ENCODE measurements at places on chromosomes 6 and 20.

GRCh38 chr20:50536333-50536732, 26.1 kb downstream of the PTPN1 start:
- no peak for DNase-seq

DNA sequence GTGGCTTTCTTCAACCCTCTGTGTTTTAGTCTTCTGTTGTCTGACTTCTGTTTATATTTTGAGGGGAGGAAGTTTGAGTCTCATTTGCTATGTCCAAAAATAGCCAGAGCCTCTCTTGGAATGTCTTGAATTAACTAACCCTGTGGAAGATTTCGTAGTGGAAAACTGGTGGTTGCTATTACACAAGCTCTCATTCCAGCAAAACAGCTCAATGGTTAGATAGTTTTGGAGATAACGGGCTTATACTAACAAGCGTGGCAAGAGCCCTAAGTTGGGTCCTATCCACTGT, 1.6 kb downstream of the CCN2 start:
- no peak for DNase-seq

GRCh38 chr6:130968476-130968875, 94.6 kb downstream of the EPB41L2 start:
- no peak for DNase-seq

DNA sequence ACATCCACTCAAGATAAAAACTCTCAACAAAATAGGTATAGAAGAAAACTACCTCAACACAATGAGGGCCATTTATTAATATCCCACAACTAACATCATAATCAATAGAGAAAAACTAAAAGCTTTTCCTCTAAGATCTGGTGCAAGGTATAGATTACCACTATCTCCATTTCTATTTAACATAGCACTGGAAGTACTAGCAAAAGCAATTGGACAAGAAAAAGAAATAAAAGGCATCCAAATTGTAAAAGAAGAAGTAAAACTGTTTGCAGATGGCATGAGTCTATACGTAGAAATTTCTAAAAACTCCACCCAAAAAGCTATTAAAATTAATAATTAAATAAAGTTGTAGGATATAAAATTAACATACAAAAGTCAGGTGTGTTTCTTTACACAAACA, 230.8 kb upstream of the PRSS16 start:
- DNase-seq = no peak

DNA sequence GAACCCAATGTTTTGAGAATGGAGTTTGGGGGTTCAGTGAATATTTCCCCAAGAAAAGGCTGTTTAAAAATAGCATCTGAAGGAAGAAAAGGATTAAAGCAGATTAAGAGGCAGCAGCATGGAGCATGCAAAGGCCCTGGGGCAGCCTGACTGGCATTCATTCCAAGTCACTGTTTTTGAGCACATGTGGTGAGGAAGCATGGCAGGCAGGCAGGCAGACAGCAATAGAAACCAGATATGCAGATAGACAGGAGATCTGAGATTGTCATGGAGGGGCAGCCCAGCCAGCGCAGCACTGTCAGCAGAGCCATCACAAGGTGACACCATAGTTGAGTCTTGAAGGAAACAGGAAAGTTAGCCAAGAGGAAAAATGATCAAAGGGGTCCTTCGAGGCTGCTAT, 37.8 kb downstream of the SIRPA start:
- DNase-seq = no peak

DNA sequence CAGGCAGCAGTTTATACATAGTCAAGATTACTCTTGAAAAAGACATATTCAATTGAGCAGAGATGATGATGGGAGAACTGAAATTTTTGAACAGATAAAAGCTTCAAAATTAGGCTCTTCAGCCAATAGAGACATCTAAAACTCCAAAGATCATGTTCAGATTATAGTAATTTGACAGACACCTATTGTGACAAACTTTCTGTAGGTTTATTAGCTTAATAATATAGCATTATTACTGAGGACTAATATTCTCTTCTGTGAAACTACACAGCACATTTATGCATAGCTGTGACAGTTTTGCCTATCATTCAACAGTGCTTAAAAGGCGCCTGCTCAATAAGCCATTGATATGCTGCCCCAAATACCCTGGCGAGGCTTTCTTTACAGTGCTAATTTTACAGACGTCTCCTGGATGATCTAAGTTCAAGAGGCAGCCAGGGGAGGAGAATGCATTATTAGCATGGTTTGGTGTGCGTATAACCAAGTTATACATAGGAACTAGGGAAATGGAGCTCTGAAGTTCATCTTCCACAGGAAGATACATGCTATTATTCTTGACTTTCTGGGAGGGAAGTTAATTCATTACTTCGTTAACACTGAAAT, 21.5 kb downstream of the PLAGL1 start:
- no peak for DNase-seq

DNA sequence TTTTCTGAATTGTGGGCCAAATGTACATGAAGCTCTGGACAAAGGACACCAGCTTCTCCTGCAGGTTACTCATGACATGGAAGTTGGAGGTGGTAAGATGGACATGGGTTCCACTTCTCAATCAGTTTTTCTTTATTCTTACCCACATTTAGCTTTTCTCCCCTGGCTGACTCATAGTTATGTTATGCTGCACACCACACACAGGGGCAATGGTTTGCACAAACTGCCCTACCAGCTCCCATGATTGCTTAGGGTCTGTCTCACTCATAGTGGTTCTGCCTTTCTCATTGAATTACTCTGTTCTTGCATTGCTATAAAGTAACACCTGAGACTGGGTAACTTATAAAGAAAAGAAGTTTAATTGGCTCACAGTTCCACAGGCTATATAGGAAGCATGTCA, 4.5 kb upstream of the CD109 start:
- DNase-seq = no peak

- no peak for DNase-seq
Observed at GRCh38 chr20:48789781-48790472, 37.9 kb downstream of the PREX1 start.

DNA sequence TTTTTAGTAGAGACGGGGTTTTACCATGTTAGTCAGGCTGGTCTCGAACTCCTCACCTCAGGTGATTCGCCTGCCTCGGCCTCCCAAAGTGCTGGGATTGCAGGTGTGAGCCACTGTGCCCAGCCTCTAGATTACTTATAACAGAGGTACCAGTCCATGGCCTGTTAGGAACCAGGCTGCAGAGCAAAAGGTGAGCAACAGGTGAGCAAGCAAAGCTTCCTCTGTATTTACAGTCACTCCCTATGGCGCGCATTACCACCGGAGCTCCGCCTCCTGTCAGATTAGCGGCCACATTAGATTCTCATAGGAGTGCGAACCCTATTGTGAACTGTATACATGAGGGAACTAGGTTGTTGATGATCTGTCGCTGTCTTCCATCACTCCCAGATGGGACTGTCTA, 178.0 kb upstream of the SALL4 start:
- no peak for DNase-seq

- DNase-seq = no peak
Observed at GRCh38 chr20:59421089-59421488, 120.7 kb downstream of the EDN3 start.

GRCh38 chr6:147418523-147418922, 90.0 kb upstream of the SAMD5 start:
- no peak for DNase-seq

- no peak for DNase-seq
Observed at GRCh38 chr6:37583261-37583660, 83.6 kb upstream of the CCDC167 start.

GRCh38 chr6:122790423-122791309, 1.6 kb downstream of the SMPDL3A start:
- DNase-seq = no peak

GRCh38 chr6:27066381-27066780, 181.1 kb upstream of the PRSS16 start:
- no peak for DNase-seq

GRCh38 chr6:42295677-42296076, 78.0 kb upstream of the MRPS10 start:
- no peak for DNase-seq

- DNase-seq = no peak
Observed at GRCh38 chr6:19450651-19451050, 386.5 kb upstream of the ID4 start.

GRCh38 chr20:44302736-44303135, 8.3 kb downstream of the FITM2 start:
- DNase-seq = no peak

GRCh38 chr6:126086560-126086959, 100.2 kb downstream of the TRMT11 start:
- no peak for DNase-seq

- DNase-seq = no peak
Observed at GRCh38 chr6:168390749-168391420, 50.1 kb upstream of the SMOC2 start.

DNA sequence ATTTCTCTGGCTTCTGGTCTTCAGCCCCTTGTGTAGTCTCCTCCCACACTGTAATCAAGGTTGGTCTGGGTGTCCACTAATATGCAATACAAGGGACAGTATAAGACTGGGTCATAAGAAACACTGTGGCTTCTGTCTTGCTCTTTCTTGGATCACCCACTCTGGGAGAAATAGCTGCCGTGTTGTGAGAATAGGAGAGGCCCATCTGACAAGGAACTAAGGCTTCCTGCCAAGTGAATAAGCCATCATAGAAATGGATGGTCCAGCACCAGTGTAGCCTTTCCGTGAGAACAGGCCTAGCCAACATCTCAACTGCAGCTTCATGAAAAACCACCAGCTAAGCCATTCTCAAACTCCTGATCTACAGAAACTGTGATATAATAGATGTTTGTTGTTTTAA, 23.3 kb downstream of the BAG2 start:
- no peak for DNase-seq

GRCh38 chr20:46569961-46570360, 19.5 kb upstream of the OCSTAMP start:
- no peak for DNase-seq

- DNase-seq = no peak
Observed at GRCh38 chr20:64091340-64091739, 7.1 kb upstream of the LKAAEAR1 start.

GRCh38 chr6:85798931-85799652, 156.4 kb upstream of the SYNCRIP start:
- no peak for DNase-seq

DNA sequence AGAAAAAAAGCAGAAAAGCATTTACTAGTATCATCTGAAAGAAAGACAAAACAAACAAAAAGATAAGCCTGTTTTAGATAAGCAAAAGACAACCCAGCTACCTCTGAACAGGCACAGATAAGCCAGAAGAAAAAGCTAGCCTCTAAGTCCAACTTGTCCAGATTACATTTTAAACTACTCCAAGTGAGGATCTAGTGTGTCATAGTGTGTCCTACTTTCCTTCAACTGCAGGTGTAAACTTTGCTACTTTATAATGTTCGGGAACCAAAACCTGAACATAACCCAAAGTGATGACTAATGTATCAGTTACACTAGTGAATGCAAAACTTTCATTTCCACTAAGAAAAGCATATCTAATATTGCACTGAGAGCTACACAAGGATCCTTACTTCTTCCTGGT, 19.5 kb downstream of the ADNP start:
- DNase-seq = no peak

- DNase-seq = no peak
Observed at GRCh38 chr6:76940191-76940590, 523.1 kb downstream of the HTR1B start.

GRCh38 chr20:58893355-58894120, 41.0 kb downstream of the GNAS start:
- DNase-seq = no peak

- no peak for DNase-seq
Observed at GRCh38 chr20:46402331-46402811, 4.0 kb downstream of the ELMO2 start.

DNA sequence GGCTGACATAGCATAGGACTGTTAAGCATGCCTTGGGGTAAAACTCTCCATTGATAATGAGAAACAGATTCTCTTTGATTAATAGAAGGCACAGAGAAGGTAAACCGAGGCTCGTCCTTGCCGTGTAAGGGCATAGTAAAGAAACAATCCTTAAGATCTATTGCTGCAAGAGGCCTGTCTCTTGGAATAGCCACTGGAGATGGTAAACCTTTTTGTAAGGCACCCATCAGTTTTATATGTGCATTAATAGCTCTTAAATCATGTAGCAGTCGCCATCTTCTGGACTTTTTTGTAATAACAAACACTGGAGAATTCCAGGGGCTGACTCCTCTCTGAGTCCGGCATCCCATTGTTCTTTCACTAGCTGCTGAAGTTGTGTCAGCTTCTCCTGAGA, 8.4 kb upstream of the ABHD12 start:
- no peak for DNase-seq

DNA sequence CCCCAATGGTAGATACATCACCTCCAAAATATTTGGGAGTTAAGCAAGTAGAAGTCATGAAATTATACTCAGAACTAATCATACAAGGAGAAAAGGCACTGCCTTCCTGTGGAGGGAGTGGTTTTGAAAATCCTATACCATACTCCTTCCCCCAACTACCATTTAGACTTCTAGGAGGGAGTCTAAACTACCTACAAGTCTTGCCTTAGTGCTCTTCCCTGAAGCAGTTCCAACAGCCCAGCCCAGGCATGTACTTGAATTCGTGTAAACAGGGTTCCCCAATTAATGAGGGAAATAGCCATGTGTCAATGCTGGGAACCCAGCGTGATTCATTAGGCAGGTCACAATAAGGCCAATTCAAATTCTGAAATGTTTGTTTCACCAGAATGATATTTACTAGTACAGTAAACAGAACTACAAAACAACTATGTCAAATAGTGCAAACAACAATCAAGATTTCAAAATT, 39.1 kb upstream of the SGK1 start:
- no peak for DNase-seq

DNA sequence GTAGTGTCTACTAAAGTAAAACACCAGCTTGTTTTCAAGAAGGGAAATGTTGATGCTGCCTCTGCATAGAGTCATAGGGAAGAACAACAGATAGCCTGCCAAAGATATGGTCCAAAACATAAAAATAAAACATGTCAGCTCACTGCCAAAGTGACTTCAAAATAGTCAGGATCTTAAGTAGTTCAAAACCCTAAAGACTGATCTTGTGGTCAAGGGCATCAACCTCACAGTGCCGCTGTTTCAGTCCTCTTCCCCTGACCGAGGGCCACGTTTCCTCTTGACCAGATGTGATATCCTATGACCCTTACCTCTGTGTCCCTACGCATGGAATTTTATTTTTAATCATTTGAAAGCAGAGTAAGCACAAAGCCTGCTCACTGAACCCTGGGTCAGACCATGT, 104.2 kb upstream of the CNKSR3 start:
- DNase-seq = no peak

GRCh38 chr6:34169897-34170296, 24.0 kb upstream of the GRM4 start:
- no peak for DNase-seq

DNA sequence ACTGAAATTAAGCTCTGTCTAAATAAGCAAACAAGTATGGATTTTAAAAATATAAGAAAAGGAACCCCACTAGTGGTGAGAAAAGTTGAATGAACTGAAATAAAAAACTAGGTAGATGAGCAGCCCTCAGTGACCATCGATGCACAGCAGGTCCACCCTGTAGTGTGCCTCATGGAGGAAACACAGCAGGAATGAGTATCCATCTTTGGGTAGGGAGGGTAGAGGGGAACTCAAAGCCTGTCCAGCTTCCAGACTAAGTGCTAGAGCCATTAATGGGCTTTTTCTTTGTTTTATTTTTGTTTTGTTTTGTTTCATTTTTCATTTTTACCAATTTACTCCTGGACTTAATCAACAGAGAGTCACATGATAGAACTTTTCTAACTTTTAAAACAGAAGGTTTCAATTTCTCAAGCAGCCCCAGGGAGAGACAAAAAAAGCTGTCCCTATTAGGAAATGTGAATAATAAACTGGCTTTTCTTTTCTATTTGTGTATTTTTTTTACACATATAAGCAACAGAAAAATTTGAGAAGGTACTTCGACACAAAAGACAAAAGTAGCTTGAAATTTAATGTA, 700.6 kb downstream of the HACE1 start:
- no peak for DNase-seq
